Gastrocnemius medialis (tissue), 4 donors: ENCODE measurements at places on chromosomes 11 and 22. TPM values are rescaled to one million over a fixed set of nuclear protein-coding genes. Genes with fewer than 3 reads are reported as not detected.

GRCh38 chr11:35145271-35145670 lies 6.3 kb downstream of the CD44 start:
- DNase-seq = no peak

DNA sequence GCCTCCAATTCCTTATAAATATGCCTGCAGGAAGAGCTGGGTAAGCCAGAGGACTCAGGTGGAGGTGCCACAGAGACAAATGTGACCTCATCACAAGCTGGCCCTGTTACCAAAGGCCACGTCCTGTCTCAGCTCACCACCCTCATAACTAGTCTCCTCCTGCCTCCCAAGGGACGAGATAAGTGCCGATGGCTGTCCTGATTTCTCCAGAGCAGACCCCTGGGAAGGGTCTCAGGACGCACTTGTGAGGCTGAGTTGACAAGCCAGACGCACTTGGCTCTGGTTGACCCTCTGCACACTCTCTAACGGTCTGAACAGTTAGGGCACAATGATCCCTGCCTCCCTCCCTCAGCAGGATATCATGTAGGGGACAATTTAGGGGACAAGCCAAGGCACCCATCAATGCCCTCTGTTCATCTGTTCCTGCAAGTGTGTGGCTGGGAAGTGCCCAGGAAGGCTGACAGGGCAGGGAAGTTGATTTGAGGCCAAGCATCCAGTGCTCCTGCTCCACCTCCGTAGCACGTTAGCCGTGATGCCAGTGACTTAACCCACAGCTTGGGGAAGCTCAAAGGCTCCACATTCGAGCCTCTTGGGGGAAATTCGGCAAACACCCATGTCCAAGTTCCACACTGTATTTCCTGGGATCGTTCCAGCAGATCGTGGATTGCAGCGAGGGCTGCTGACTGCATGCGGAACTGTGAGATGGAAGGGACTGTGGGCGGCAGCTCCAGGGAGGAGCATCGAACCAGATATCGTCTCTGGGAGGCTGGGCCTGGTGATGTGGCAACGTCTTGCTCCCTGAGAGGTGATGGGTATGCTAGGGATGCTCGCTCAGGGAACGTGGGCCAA lies 2.8 kb downstream of the SMIM38 start:
- DNase-seq = no peak

DNA sequence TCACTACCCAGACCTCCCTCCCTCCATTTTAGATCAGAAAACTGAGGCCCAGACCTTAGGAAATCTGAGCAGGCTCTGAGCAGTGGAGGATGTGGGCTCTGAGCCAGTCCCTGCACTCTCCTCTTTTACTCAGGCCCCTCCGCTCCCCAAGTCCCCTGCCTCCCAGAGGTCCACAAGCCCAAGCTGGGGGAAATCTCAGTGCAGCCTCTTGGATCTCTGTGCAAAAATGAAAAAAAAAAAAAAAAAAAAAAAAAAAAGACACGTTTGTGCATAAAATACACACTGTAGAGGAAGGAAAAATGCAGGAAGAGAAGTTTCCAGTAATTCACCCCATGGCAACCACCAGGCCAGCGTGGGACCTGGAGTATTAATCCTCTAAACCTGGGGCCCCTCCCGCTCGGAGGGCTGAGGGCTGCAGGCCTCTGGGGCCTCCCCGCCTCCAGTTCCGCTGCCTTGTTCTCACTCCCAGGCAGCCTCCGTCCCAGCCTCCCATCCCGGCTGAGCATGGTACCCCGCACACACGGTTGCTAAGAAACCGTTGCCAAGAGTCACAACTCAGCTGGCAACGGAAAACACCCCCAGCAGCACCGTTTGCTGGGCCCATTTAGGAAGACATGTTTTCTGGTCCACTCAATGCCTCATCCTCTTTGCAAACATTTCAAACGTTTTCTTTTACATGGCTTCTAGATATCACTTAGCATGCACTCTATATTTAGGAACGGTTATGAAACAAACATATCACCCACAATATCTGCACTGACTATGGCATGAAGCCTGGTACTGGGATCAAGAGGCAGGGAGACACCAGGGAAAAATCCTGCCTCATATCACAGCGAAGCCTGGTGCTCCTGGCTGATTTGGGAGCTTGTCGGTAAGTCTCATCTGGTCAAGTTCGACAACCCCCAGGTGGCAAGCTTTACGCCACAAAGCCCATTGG lies 227.5 kb downstream of the CTTN start:
- no peak for DNase-seq

GRCh38 chr11:33731723-33732531 lies 4.3 kb downstream of the CD59 start:
- DNase-seq = no peak

- DNase-seq = no peak
These were observed 68.4 kb downstream of the TBC1D22A start for GRCh38 chr22:46830841-46831240.

GRCh38 chr11:83674102-83674896 lies 388.1 kb upstream of the CCDC90B start:
- DNase-seq = no peak

DNA sequence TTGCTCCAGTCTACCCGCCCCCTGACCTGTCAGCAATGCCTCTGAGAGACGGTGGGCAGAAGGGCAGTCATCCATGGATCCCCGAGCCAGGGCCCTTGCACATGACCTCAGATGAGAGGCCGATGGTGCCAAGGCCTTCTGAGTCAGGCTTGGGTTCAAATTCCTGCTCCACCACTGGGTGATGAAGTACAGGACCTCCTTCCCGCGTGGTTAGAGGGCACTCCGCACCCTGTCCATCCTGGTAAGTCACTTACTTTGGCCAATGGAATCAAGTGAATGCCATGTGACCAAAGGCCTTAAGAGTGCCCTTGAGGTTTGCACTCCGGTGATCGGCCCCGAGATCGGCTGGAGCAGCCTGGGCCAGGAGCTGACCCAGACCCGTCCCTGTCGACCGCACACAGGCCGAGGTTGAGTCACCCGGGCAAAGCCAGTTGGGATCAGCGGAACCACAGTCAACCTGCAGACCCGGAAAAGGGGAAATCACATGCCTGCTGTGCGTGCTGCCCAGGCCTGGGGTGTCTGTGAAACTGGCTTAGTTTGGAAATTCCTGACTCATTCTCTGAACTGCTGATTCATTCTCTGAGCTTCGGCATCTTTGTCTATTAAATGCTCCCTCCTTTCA lies 48.9 kb downstream of the RTL6 start:
- no peak for DNase-seq

DNA sequence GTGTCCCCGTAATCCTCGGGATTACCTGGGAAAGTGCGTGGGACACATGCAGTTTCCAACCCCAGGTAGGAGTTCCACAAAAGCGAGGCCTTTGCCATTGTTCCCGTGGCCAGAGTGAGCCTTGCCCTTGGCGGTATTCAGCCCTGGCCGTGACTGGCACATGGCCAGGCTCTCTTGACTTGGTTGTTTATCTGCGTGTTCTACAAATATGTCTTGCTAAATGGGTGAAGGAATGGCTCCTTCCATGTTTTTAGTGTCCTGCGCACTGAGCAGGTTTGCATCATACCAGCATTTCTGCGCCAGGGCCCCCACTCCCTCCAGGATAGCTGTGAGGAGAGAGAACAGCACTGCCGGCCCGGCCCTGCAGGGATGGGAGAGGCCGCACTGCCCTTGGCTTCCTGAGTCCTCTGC lies 20.0 kb downstream of the POLR3H start:
- no peak for DNase-seq

DNA sequence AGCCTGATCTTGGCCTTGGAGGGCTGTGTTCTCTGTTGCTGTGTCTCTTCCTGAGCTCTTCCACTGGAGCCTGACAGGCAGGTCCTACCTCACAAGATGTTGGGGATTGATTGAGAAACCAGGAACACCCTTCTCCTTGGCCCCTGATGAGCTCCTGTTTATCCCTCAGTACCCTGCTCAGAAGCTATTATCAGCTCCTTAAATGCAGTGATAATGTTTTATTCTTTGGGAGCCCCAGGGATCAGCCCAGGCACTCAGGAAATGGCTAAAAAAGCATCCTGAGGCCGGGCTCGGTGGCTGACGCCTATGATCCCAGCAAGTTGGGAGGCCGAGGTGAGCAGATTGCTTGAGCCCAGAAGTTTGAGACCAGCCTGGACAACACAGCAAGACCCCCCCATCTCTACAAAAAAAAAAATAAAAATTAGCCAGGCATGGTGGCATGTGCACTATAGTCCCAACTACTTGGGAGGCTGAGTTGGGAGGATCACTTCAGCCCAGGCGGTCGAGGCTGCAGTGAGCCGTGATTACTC lies 4.9 kb upstream of the PHLDA2 start:
- DNase-seq = no peak

GRCh38 chr22:40083794-40084193 lies 89.0 kb downstream of the FAM83F start:
- no peak for DNase-seq

- DNase-seq = no peak
These were observed 85.0 kb downstream of the CHST1 start for GRCh38 chr11:45580399-45580798.

DNA sequence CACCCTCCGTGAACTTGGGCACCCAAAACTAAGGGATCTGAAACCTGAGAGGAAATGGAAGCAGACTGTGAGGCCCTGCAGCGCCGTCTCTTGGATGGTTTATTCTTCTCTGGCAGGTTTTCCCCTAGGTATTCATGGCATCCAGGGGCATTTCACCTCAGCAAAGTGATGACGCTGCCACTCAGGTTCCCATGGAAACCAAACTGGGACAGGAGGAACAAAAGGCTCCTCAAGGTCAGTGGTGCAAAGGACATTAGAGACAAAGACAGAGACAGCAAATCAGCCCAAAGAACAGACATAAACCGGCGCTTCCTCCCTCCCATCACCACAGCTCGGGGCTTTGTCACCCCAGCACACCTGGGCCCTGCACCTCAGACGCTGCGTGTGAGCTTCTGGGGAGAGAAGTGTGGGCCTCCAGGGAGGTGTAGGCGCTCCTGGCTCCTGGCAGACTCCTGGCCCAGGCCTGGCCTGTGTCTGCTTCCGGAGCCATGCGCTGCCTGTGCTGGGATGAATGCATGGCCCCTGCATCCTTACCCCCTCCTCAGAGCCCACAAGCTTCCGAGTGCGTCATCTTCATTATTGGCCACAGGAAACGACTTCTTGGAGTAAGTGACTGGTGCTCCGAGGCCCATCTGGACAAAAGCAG lies 5.9 kb downstream of the TP53AIP1 start:
- no peak for DNase-seq

DNA sequence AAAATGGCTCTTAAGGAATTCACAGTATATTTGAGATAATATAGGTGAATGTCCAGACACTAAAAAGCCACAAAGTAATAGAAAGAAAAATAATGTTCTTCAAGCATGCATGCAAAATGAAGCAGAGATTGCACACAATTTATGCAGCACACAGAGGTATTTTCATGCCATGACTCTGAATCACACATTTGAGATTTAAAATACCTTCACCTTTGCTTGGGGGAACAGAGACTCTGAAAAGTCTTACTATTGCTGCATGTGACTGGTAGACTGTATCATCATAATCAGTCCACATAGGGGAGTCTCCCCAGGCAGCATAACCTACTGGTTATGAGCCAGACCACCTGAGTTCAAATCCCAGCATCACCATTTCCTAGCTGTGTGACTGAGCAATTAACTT lies 96.2 kb downstream of the RCN1 start:
- no peak for DNase-seq

GRCh38 chr11:74196781-74197486 lies 25.8 kb downstream of the PPME1 start:
- DNase-seq = no peak

- no peak for DNase-seq
These were observed 200.6 kb downstream of the NAV2 start for GRCh38 chr11:19912958-19913892.

DNA sequence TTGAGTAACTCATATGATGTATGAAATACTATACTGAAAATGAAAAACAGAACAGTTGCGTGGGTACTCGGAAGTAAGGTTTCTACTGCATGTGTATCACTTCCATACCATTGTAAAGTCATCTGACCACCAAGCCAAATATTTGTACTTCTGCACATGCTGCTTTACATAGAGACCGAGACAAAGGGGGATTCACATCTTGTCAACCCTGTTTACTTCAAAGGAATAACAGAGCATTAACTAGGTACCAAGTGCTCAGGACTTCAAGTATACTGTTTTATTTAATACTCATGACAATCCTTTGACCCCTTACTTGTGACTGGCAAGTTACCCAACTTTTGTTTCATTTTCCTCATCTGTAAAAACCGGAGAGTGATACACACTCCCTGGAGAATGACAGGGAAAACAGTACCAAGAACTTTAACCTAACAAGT lies 9.9 kb downstream of the MAPK1 start:
- DNase-seq = no peak

GRCh38 chr22:46275455-46276122 lies 7.8 kb downstream of the TTC38 start:
- no peak for DNase-seq

DNA sequence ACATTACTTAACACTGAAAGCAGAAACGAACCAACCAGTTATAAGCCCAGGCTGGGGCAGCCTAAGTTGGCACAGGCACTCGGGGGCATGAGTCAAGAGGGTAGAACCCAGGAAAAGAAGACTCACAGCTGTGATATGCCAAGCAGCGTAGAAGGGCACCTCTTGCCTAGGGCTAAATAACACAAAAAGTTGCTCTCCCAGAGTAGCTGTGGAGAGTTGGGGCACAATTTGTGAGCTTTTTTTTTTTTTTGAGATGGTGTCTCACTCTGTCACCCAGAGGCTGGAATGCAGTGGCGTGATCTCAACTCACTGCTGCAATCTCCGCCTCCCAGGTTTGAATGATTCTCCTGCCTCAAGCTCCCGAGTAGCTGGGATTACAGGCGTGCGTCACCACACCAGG lies 8.8 kb downstream of the CLMP start:
- no peak for DNase-seq

GRCh38 chr11:115202074-115202473 lies 302.1 kb downstream of the CADM1 start:
- DNase-seq = no peak

Gene NPAS4
- total RNA-seq = not detected

Gene OLFML1
- 2.2 TPM for total RNA-seq

Gene KRTAP5-7
- not detected for total RNA-seq

Gene PATE2
- not detected for total RNA-seq

Gene OR10D3
- total RNA-seq = not detected

Gene XRCC6
- total RNA-seq = 279 TPM

Gene RBFOX2
- 26.0 TPM for total RNA-seq

Gene FIBIN
- 23.6 TPM for total RNA-seq
